ENCODE measurements at places on chromosomes 3 and 15.
A peak's percentile ranks its signal among the peaks of the same experiment; 100 is the strongest.

GRCh38 chr15:59528961-59529402 is 82.6 kb upstream of the GCNT3 start:
- DNase-seq: peak; percentile 73

- no peak for DNase-seq
Measured at GRCh38 chr3:23319366-23320312, 116.5 kb downstream of the UBE2E2 start.

GRCh38 chr3:66104535-66104934 is 65.8 kb upstream of the MAGI1 start:
- DNase-seq: no peak

DNA sequence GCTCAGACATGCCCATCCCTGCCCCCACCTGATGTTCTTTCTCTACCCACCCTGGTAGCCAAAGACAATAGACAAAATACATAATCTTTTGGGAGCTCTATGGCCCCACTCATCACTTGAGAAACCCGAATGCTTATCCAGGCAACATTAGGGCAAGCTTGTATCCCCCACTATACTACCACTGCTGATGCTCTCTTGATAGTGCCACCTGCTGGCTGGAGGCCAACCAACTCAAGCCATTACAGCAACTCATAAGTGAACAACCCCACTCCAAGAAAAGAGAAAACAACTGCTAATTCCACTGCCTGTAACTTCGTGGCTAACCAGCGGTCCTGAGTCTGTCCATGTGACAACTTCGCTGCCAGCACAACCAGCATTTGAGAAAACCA is 342.5 kb upstream of the TGFBR2 start:
- no peak for DNase-seq

DNA sequence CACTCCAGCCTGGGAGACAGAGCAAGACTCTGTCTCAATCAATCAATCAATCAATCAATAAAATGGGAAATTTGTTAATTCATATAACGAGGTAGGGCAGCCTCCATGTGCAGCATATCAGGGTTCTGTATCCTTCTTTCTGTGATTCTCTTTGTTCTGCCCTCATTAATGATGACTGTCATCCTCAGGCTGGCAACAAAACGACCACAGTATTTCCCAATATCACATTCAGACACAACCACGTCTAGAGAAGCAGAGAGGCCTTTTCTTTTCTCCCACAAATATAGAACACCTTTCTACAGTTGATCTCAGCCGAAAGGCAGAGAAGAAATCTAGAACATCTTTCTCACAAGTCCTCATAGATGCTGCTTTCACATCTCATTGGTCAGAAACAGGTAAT is 11.2 kb downstream of the CEP19 start:
- no peak for DNase-seq

DNA sequence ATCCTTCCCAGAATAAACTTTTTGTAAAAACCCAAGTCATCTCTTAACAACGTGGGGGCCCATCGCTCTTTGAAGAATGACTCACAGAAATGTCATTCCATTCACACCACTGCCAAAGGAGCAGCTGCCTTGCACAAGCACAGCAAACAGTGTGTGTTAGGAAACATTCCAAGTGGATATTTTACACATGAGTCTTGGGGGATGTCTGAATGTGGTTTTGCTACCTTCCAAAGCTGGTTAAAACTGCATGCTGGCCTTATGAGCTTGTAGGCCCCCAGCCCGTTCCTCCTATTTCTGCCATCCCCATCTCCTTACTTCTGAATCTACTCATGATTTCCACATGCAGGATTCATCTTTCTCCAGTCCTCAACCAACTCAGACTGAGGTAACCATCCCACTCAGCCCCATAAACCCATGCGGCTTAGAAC is 130.8 kb downstream of the CPNE4 start:
- DNase-seq: no peak

DNA sequence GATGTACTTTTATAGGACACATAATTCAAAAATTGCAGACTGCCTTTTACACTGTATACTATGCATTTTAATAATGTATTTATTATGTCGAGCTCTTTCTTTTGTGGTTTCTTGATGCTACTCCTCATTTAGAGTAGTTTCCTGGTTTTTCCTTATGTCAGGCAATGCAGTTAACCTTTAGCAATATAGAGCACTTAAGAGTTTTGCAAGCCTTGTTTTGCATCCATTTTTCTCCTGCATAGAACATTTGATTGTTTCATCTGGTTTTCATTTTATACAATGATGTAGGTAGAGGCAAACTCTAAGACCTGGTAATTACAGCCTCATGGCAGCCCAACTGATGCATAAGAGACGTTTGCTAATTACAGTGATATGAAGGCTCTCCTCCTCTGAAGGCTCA is 86.3 kb downstream of the PDZRN3 start:
- DNase-seq: no peak

DNA sequence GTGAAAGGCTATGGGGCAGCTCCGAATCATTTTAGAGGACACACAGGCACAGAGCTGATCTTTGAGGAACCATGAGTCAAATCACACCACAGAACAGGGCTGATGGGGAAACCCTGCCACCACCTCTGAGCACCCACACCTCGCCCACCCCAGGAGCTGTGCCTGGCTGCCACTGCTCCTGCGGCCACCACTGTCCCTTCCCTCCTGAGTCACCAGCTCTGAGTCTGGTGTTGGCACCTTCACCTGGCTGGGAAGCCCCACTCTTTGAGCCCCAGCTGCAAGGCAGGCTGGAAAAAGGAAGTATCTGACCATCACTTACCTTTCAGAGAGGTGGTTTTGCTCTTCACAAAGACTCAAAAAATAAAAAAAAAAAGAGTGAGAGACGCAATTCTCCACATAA is 63.6 kb upstream of the MEF2A start:
- no peak for DNase-seq

DNA sequence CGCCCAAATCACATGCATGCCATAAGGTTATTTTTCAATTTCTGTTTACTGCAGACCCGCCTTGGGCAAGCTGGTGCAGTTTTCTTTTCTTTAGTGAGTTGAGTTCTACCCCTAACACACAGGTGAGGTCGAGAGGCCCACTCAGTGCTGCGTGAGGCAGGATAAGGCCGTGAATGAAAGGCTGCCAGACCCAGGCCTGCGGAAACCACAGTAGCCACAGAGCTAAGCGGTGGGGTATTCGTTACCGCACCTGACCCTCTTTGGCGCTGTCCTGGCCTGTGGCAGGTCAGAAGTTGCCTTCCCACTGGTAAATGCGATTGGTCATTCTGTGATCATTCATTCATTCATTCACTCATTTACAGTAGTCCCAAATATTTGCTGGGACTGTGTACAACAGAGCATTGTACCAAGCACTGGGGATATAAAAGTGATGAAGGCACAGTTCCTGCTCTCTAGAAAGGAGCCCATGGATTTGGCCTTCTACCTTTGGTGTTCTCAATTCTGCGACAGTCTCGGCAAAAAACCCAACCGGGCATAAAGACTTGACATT is 144.8 kb downstream of the XXYLT1 start:
- no peak for DNase-seq

GRCh38 chr3:186342197-186342596 is 19.8 kb downstream of the DGKG start:
- DNase-seq: no peak

DNA sequence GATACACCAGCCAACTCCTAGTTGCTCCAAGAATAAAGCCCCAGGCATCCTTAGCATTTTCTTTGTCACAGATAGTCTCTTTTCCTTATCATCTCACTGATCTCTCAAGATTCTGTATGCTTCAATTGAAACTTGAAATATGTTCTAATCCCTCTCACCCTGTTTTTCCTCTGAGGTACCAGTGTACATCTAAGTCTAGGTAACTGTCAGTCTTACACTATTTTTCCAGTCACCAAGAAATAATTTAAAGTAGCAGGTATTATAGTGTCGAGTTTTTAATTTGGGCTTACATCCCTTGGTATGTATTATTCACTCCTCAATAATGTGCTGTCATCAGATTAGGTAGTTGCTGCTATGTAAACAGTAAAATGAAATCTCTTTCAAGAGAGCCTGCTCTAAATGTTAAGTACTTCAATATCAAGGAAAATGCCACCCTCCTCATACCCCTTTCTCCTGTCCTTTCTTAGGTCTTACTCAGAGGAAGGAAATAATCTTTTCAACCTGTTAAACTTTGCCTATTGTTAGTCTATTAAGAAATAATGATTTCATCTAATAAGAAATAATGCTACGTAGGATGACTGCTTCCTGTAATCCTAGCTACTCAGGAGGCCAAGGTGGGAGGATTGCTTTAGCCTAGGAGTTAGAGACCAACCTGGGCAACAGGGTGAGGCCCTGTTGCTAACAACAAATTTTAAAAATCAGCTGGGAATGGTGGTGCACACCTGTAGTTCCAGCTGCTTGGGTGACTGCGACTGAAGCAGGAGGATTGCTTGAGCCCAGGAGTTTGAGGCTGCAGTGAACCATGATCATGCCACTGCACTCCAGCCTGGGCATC is 39.8 kb downstream of the TSC22D2 start:
- no peak for DNase-seq

GRCh38 chr3:143809121-143809621 is 39.1 kb downstream of the SLC9A9 start:
- DNase-seq: no peak

- no peak for DNase-seq
Measured at GRCh38 chr15:80750575-80750974, 28.6 kb upstream of the CEMIP start.

DNA sequence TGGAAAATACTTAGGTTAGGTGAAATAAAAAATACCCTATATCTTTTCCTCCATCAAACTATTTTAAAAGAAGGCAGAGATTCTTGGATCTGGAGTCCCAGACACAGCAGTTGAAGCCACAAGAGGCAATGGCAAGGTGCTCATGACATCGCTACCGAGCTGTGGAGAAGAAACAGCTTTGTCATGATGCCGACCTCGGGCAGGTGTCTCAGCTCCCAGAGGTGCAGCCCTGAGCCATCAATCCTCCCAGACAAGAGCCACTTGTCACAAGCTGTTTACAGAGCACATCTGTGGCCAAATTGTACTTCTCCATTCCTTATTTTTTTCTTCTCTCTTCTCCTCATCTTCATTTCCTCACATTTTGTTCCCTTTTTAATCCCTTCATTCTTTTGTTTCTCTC is 50.8 kb downstream of the GPR176 start:
- DNase-seq: no peak

- no peak for DNase-seq
Measured at GRCh38 chr3:40169983-40170382, 139.5 kb upstream of the EIF1B start.

DNA sequence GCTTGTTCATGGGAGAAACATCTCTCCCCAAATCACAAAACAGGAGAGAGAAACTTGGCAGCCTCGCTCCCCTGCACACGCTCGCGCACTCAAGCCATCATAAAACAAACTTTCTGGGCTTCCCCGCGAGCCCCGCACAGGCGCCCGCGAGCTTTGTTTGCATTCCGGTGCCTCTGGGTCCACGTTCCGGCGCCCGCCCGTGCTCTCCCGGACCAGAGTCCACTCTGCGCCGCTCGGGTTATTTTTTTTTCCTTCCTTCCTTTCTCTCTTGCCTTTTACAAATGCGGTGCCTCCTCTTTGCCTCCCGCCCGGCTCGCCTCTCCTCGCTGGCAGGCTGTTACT is 363 bp downstream of the MAGI1 start:
- DNase-seq: no peak

- no peak for DNase-seq
Measured at GRCh38 chr3:65146179-65146578, 458.4 kb upstream of the ADAMTS9 start.

GRCh38 chr15:52306270-52306669 is 10.7 kb upstream of the MYO5C start:
- DNase-seq: no peak

- DNase-seq: no peak
Measured at GRCh38 chr3:4629095-4630007, 136.2 kb downstream of the ITPR1 start.

DNA sequence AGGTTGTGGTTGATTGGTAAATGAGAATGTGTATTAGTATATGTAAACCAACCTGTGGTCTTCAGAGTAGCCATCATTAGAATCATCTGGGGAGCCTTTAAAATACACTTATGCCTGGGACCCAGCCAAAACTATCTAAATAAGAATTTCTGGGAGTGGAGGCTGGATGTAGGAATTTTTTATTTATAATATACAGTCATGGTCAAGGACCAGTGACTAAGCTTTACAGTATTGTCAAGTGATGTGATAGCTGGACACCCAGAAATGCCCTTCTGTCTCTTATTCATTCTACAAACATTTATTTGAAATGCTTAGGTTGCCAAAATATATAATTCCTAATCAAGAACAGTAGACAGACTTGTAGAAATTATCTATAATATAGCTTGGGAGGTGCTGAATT is 132.2 kb downstream of the MBNL1 start:
- no peak for DNase-seq

DNA sequence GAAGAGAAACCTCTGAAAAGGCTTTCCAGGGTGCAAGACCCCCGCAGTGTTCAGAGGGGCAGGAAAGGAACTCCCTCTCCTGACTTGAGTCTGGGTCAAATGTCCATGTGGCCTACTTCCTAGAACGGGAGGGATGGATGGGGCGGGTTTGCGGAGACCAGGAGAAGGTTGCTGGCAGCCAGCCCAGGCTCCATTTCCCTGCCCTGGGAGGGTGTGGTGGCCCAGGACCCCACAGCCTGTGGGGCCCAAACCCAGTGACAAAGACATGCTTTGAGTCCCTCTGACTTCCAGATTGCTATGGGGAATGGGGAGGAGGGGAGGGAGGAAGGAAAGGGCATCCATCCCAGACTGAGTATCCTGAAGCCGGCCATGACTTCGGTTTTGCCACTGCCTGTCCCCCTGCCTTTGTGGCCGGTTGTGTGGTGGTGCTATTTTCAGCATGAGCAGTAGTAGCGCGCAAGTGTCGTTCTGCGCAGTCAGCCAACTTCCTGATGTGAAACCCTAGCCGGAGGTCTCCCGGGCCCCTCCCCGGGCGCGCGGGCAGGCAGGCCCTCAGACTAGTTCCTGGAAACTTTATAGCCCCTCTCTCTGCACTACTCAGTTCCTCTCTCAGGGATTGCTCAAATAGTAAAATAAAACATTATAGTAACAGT is 24.4 kb downstream of the MAGEF1 start:
- DNase-seq: peak; percentile 36

- peak; percentile 71 for DNase-seq
Measured at GRCh38 chr3:53109891-53110771, 20.1 kb downstream of the RFT1 start.

- DNase-seq: no peak
Measured at GRCh38 chr3:197354568-197355001, 56.2 kb upstream of the DLG1 start.

DNA sequence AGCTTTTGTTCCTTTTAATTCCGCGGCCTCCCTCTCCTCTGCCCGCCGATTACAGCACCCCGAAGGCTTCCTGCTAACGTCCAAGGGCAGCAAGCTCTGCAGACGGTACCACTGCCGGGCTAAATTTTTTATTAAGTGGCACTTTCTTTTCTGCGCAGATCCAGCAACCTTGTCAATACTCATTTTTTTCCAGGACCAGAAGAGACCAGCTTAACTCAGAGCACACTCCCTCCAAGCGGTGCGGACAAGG is 542 bp upstream of the MEIS2 start:
- DNase-seq: no peak

DNA sequence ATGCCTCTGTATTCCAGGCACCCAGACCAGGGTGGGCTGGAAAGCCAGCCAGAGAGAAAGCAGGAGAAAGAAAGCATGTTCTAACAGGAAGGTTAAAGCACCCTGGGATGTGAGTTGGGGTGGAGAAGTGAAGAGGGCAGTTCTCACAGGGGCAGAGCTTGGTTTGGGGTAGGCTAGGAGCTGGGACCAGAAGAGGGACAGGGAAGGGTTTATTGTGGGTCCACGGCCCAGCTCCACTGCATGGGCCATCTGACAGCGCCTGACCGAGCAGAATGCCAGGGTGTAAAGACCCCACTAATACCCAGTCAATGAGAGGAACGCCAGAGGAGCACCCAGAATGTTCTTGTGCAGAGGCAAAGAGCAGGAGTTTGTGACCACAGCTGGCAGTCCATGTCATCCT is 27.1 kb upstream of the MAGEF1 start:
- DNase-seq: no peak
